ENCODE measurements at places on chromosomes 12 and 14. TPM values are rescaled to one million over a fixed set of nuclear protein-coding genes. Genes with fewer than 3 reads are reported as not detected.

DNA sequence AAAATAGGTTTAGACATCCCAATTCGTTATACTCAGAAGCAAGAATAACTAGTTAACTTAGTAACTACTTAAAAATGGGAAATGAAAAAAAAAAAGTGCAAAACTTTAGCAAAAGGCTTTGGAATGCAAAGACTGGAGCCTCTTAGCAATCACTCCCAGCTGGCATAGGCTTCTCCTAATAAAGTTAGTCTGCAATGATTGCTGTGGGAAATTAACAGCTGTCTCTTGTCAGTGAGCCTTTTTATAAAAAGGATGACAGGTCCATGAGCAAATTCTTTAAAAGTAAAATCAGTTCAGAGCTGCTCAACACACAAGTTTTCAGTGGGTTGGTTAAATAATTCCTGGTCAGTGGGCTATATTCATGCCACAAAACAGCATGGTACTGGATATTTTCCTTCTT is 7.4 kb upstream of the SYCP3 start:
- DNase-seq, result no peak

The INF2 gene
- total RNA-seq, result 244 TPM

DNA sequence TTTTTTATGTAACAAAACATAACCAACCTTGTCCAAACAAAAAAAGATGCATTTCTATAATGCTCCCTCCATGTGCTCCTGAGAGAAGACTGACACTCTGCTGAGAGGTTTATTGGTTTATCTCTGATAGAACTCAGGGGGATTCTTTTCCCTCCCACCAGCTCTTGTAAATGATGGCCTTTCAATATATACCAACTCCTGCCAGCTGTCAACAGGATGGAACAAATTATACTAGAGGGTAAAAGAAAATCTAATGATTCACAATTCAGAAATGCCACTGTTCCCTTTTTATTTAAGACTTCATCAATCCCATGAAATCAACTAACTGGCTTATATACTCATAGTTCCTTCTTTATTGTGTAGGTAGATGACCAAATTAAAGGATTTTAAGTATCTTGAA is 25.4 kb downstream of the PSMC1 start:
- no peak for DNase-seq

DNA sequence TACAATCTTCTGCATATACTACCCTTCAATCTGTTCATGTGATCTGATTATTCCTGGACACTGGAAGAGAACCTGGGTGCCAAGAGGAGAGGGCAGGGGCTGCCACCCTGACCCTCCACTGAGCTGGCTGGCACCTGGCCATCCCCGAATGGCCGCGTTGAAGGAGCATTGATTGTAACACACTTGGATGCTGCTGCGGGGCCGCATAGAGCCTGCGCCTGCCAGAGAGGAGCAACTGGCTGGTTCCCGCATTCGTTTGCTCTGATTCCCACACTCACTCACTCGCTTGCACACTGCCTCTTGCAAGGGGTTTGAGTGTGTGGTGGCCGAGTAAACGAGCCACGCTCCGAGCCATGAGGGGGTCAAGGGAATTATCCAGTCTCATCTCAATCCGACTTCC is 32.4 kb downstream of the PSEN1 start:
- DNase-seq, result no peak

The FBRSL1 gene
- 98.9 TPM for total RNA-seq

The MSI1 gene
- total RNA-seq, result 7.4 TPM

DNA sequence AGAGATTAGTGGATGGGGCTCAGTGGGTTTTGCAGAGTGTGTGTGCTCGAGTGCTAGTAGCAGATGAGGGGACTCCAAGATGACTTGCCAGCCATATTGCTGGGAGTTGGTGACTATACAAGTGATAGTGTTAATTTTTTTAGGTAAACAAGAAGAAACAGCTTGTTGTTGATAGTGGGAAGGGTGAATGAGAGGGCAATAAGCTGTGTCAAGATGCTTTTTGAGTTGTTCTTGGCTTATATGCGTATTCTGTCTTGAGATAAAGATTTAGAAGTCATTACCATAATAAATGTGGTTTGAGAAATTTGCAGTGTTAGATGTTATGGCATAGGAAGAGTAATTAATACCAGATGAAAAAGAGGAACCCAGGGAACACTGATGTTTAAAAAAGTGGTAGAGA is 75.3 kb downstream of the RCOR1 start:
- DNase-seq, result no peak

DNA sequence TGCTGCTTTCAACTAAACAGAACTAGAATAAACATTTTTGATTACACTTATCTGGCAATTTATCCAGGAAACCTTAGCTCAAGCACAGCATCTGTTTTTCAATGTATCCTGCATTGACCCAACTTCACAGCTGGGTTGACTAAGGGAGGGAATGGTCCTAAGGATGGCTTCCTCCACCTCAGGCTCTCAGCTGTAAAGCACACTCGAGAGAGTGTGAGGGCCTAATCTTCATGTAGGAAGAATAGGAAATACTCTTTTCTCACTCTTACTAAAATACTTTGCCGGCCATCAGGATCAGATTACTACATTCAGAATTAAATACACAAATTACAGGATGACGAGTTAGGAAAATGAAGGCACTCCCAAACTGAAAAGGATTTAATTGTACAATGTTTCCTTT is 7.2 kb downstream of the SETD3 start:
- no peak for DNase-seq

The MANSC1 gene
- total RNA-seq, result 24.7 TPM

DNA sequence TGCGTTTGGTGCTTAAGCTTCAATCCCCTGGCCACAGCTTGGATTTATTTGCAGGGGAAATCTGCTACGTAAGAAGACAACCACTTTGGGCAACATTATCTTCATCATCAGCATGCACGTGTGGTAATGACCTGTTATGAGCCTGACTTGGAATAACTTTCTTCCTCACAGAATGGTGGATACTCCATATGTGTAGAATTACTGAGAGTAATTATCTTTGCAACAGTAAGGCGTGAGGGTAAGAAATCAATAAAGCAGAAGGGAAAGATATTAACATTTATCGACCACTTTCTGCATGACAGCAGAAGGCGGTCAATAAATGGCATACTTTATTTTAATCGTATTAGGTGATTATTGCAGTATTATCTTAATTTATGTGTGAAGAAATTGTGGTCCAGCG is 152.7 kb downstream of the RGS6 start:
- DNase-seq, result no peak

DNA sequence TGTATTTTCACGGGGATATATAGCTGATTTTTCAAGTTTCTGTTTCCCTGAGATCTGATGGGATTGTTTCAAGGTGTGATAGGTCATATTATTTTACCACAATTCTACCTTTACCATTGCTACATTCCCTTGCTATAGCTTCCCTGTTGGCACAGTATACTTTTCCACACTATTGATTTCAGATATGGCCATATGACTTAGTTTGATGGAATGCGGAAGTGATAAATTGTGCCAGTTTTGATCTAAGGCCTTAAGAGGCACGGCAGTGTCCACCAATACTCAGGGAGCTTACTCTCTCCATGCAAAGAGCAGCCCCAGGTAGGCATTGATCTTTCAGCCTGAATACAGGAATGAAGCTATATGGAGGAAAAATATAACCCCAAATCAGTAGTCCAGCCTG is 315.7 kb downstream of the SLC16A7 start:
- no peak for DNase-seq

The KRT74 gene
- 3.9 TPM for total RNA-seq

The KRT71 gene
- total RNA-seq, result 0.12 TPM

- DNase-seq, result no peak
These were observed 164.6 kb upstream of the SLC16A7 start for GRCh38 chr12:59431266-59431665.

DNA sequence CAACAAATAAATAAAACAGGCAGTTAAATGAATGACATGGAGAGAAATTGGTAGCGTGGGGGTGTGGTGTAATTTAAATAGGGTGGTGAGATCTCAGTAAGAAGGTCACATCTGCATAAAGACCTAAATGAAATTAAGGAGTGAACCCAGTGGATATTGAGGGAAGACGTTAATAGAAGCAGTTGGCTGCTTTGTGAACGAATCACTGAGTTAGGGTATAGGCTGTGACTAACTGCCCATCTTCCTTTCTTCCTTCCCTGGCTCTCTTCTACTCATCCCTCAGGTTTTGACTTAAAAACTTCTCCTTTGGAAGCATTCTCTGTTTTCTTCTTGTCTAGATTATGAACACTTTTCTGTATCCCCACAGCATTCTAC is 64.7 kb downstream of the BTG1 start:
- no peak for DNase-seq

The PLCZ1 gene
- total RNA-seq, result 13.4 TPM

DNA sequence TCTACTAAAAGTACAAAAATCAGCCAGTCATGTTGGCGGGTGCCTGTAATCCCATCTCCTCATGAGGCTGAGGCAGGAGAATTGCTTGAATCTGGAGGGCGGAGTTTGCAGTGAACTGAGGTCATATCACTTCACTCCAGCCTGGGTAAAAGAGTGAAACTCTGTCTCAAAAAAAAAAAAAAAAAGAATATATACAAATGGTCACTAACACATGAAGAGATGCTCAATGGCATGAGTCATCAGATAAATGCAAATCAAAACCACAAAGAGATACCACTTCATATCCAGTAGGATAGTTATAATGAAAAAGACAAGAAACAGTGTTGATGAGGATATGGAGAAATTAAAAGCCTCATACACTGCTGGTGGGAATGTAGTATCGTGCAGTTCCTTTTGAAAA is 33.6 kb upstream of the METAP2 start:
- no peak for DNase-seq

The NID2 gene
- 5.3 TPM for total RNA-seq

DNA sequence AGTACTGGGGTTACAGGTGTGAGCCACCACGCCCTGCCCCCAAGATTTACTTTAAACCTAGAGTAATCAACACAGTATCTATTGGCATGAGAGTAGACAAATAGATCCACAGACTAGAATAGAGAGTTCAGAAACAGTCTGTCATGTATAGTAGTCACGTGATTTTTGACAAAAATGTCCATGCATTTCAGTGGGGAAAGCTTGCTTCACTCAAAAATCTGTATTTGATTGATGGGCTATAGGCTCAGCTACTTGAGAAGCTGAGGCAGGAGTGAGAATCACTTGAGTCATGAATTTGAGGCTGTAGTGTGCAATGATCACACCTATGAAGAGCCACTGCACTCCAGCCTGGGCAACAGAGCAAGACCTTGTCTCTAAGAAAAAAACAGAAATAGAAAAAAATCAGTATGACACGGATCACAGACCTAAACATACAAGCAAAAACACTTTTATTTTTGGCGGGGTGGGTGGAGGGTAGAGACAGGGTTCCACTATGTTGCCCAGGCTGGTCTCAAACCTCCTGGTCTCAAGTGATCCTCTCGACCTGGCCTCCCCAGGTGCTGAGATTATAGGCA is 7.6 kb upstream of the ORAI1 start:
- DNase-seq, result no peak

The SLC24A4 gene
- 8.5 TPM for total RNA-seq

DNA sequence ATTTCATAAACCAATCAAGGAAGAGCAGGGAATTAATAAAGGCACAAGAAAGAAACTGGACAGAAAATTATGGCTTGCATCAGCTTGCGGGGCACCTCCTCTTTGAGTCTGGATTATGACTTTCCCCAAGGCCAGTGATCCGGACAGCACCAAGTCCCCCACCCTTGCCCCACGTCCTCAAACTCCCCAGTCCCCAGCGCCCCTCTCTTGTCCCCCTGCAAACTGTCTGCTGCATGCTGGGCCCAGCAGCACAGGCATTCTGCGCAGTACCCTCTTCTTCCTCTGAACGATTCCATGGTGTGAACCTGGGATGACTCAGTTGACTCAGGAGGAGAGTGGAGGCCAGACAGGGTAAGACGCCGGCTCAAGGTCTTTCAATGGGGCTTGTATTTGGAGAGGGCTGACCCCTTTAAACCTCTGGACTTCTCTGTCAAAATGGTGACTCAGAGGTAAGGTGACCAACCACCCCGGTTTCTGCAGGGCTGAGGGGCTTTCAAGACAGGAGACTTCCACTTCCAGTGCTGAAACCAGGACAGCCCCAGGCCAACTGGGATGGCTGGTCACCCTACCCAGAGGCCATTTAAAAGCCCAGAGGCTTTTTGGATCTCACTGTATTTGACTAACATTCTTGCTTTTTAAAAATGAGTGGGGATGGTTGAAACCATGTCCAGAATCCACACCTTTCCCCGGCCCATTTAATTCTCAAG is 13.5 kb downstream of the C14orf132 start:
- no peak for DNase-seq

The SYCP3 gene
- 42.4 TPM for total RNA-seq

DNA sequence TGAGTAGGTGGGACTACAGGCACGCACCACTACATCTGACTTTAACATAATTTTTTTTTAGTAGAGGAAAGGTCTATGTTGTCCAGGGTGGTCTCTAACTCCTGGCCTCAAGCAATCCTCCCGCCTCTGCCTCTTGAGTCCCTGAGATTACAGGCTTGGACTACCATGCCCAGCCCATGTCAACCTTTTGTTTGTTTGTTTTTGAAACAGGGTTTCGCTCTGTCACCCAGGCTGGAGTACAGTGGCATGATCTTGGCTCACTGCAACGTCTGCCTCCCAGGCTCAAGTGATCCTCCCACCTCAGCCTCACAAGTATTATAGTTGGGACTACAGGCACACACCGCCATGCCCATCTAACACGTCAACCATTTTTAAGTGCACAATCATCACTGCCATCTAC is 29.2 kb downstream of the PITPNM2 start:
- DNase-seq, result no peak

DNA sequence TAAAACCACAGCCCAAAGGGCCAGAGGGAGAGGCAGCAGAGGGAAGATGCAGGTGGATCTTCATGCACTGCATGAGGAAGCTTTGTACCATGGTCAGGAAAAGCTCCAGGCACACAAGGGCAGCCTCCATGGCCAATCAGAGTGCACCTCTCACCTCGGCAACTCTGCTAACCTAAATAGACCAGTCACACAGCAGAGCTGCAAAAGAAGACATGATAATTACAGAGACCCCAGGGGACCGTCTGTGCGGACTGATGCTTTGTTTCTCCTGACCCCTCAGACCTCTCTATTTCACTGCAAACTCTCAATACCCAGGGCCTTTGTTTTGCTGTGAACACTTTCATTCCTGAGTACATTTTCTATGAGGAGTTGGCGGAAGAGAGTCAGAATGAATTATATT is 10.7 kb upstream of the TCL1B start:
- no peak for DNase-seq

The CLEC1B gene
- total RNA-seq, result 0.63 TPM

The GLIPR1L1 gene
- 1.9 TPM for total RNA-seq

The DBX2 gene
- 2.5 TPM for total RNA-seq

- DNase-seq, result no peak
These were observed 139.7 kb downstream of the RIMBP2 start for GRCh38 chr12:130576371-130576816.
